ENCODE measurements at places on chromosomes 12 and 14. TPM values are rescaled to one million over a fixed set of nuclear protein-coding genes. Genes with fewer than 3 reads are reported as not detected.
A peak's percentile ranks its signal among the peaks of the same experiment; 100 is the strongest.

- DNase-seq: peak; percentile 72
Observed at GRCh38 chr12:124039276-124039675, 66.3 kb downstream of the ZNF664 start.

DNA sequence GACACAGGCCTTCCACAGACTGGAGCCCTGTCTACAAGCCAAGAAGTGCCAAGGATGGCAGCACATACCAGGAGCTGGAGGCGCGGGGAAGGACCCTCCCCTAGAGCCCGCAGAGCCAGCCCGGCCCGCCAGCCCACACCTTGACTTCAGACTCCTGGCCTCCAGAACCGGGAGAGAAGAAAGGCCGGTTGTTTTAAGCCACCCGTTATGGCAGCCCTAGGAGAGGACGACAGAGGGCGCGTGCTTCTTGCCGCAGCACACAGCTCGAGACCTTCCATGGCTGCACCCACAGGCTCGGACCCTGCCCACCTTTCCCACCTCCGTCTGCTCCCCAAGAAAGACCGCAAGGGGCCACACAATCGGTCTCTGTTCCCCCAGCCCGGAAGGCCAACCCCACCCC lies 53.7 kb downstream of the RNF34 start:
- DNase-seq: no peak

DNA sequence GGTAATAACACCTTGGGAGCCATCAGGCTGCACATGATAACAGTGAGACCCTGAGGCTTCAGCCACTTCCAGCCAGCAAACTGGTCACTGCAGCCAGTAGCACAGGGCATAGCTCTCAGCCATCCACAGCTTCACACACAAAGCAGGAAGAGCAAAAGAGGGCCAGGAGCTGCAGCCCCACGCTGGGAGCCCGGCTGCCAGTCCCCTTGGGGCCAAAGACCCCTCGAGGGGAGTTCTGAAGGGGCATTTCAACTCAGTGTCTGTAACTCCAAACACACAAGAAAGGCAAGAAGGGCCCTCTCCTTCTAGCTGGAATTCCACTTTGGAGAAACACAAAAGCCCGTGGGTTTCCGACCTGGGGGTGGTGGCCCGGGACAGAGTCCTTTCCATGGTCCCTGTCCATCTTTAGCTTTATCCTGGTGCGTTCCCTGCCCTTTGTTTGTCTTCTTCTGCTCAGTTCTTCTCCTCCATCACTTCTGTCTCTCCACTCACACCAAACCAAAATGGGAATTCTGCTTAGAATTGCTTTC lies 151.8 kb upstream of the FKBP4 start:
- no peak for DNase-seq

DNA sequence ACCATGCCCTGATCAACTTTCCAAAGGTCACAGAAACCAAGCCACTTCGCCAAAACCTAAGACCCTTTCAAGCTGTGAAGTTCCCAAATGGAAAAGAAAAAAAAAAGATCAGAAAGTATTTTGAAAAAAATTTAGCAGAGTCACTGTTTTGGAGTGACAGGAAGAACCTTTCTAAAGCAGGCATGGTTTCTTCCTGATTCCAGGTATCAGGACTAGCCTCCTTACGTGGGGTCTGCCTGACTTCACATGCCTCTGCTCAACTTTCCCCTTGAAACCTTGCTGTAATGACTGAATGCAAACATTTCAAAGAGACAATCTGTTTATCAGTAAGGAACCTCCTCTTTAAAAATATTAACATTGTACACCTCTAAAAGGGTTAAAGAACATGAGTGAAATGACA lies 9.5 kb downstream of the CORO1C start:
- DNase-seq: no peak

GRCh38 chr14:31969699-31970240 lies 107.3 kb upstream of the ARHGAP5 start:
- peak; percentile 59 for DNase-seq

DNA sequence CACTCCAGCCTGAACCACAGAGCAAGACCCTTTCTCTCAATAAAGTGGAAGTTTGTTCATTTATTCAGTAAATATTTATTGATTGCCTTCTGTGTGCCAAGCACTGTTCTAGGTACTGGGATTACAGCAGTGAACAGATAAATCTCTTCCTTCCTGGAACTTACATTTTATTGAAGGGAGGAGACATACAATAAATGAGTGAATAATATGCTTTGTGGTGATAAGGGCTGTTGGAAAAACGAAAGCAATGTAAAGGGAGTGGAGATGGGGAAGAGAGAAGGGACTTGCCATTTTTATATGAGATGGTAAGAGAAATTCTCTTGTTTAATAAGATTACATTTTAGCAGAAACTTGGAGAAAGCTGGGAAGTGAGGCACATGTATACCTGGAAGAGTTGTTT lies 1.6 kb downstream of the GSKIP start:
- DNase-seq: peak; percentile 6

DNA sequence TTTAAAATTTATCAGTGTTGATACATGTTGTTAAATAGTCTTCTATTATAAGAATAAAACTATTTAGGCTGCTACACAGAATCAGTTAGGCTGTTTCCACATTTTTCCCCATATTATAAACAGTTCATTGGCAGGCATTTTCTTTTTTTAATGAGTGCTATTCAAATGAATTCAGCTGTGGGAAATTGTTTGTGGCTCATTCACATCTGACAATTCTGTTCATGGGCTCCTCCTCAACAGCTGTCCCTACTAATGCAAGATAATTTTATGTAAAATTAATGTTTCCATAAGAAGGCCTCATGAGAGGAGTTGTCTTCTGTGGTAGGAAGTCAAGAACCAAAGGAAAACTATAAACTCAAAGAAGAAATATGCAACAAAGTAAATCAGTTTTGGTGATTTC lies 218.0 kb downstream of the PPFIA2 start:
- no peak for DNase-seq

- no peak for DNase-seq
Observed at GRCh38 chr12:120101617-120102016, 14.9 kb downstream of the RAB35 start.

DNA sequence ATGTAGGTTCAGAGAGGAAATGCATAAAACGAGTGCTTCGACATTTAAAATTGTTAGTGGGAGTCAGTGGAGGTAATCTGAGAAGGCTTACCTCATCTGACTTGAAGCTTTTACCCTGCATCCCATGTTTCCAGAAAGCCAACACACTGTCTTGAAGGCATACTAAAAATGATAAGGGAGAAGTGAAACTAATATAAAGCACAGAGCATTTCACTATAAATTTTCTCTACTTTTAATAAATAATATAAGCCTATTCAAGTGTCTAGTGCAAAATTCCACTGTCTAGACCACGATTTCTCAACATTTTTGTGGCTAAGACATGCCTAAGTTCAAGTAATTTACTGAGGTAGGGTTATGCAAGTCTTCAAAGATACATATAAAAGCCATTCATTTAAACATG lies 29.1 kb upstream of the CDKL1 start:
- DNase-seq: peak; percentile 88

DNA sequence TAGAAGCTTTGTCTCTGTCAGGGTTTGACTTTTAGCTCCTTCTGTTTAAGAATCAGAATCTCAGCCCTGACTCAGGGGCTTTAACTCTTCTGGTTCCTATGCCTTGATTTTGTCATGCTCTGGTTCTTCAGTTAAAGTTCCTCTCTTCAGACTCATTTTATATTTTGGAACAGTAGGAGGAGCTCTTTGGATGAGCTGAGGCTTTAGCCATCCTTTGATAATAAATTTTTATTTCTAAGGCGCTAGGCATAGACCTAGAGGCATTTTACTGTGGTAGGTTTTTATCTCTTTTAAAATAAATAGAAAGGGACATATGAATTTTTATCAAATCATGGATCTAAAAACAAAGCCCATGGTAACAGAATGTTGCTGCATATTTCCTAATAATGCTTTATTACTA lies 51.7 kb downstream of the ATP23 start:
- DNase-seq: peak; percentile 16

GRCh38 chr12:94707892-94708291 lies 57.5 kb upstream of the TMCC3 start:
- peak; percentile 73 for DNase-seq

DNA sequence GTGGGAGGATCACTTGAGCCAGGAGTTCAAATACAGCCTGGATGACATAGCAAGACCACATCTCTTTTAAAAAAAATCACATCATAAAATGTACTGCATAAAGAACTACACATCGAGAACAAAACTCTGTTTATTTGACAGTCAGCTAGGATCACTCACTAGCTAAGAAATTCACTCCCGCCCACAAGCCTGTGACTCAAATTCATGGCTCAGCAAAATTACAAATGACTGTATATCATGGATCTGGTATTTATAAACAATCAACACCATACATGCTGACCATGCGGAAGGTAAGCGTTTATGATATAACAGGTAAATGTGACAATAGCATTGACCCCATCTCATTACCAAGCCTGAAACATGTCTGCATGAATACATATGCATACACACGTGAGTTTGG lies 206.5 kb downstream of the EFCAB11 start:
- peak; percentile 8 for DNase-seq

Gene SMIM41
- total RNA-seq: 0.43 TPM

Gene SHMT2
- 199 TPM for total RNA-seq

Gene KCNC2
- 0.43 TPM for total RNA-seq

Gene CFAP54
- total RNA-seq: 0.86 TPM

Gene LRRC9
- total RNA-seq: under 0.01 TPM

Gene ADAMTS20
- total RNA-seq: under 0.01 TPM

Gene BBOF1
- total RNA-seq: 11.9 TPM
